ENCODE measurements at places on chromosomes 3 and 15.

DNA sequence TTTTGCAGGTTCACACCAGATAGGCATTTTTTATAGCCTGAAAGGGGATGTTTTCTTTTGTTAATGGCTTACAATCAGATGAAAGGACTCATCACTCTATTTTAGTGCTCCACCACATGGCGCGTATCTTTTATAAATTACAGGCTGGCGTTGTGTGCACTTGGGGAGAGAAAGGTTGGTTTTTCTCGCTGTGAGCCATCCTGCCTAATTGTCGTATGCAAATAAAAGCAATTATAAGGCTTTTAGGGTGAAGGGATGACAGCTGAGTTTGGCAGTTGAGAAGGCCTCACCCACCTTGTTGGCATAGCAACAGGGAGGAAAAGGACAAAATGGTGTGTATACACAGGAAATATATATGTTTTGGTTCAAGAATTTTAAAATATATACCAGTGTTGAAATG is 268.0 kb downstream of the NR2F2 start:
- no peak for DNase-seq

- DNase-seq: no peak
Observed at GRCh38 chr3:96182756-96183155, 631.6 kb upstream of the EPHA6 start.

DNA sequence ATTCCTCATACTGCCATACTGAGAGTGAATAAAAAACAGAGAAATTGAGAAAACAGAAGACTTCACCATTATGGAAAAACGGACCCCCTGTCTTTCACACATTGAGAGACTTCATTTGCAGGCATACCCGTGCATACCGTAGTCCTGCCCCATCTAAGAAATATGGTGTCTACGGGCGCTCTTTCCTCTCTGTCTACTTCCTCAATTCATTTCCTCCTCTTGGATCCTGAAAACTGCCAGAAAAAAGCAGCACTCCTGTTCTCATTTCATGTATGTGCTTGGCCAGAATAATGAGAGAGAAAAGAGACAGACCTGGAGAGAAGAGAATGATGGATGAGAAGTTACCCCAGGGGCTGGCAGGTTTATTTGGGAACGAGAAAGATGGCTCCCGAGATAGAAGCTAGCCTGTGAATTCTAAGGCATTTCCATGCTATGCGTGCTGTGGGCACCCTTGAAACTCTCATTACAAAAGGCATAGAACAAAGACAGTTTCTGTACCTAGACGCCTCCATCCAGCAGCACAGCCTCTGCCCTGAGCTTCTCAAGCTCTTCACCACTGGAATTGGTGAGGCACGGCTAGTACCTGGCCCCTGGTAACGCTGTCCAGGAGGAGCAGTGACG is 62.5 kb upstream of the EPHB3 start:
- DNase-seq: no peak

DNA sequence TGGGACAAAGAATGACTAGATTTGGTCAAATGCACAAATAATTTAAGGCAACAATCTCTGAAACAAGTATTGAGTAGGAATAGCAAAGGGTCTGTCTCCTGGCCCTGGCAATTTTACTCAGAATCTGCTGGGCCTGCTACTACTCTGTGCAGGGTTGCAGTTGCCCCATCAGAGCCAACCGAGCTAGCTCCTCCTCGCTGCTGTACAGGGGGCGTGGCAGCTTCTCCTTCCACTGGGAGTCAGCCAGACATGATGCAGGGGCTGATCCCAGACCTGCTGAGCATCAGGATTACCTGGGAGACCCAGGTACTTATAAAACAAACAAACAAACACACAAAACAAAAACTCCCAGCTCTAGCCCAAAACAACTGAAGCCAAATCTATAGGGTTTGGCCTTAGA is 30.5 kb upstream of the PXYLP1 start:
- DNase-seq: no peak
